ENCODE measurements at places on chromosomes 3 and 15.
A peak's percentile ranks its signal among the peaks of the same experiment; 100 is the strongest.

DNA sequence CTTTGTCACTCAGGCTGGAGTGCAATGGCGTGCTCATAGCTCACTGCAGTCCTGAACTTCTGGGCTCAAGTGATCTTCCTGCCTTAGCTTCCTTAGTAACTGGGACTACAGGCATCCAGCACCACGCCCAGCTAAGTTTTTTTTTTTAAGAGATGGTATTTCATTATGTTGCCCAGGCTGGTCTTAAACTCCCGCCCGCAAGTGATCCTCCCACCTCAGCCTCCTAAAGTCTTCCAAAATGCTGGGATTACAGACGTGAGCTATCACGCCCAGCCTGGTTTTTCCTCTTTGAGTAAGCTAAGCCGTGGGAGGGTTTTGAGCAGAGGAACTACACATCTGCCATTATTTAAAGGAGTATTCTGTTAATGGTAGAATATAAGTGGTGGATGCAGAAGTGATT, 7.4 kb upstream of the LRRFIP2 start:
- DNase-seq = no peak

DNA sequence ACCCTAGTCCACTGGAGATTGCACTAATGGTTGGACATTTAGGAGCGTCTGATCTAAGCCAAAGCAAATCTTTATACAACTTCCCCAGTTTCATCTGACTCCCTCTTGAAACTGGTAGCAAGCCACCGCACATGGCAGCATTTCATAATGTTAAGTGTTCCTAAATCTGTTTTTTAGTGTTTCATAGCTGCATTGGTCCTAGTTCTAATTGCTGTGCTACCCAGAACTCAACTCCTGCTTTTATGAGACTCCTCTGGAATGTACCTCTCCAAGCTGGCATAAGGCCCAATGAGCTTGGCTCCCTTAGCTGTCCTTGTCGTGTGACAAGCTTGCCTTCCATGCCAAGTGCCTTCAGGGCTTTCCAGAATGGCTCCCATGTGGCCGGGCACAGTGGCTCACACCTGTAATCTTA, 65.3 kb upstream of the FLNB start:
- no peak for DNase-seq

- no peak for DNase-seq
These were observed 42.1 kb downstream of the VGLL4 start for GRCh38 chr3:11601446-11602238.

DNA sequence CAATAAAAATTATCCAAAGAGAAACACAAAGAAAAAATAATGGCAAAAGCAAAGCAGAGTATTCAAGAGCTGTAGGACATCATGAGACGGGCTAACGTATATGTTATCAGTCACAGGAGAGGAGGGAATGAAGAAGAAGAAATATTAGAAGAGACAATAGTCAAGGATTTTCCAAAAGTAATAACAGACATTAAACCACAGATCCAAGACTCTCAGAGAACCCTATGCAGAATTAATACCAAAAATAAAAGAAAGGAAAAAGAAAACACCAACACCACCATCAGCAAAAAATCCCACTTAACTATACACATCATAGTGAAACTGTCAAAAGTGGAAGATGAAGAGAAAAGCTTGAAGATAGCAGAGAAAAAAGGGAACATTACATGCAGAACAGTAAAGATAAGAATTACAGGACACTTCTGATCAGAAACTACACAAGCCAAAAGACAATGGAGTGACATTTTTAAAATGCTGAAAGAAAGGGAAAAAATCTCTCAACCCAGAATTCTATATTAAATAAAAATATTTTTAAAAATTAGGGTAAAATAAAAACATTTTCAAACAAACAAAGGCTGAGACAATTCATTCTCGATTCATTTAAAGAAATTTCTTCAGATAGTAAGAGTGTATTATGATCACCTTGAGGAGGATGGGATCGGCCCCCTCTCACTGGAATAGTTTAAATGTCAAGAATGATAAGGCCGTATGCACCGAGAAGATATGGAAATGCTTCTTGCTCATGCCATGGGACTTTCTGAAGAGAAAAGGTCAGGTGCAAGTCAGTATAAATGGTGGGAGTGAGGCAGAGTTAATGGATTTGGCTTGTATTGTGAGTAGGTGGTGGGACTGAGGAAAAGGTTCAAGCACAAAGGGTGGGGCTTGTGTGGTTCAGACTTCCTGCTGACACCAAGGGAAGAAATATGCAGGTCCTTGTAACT, 28.5 kb downstream of the TM2D3 start:
- no peak for DNase-seq

GRCh38 chr3:171607452-171607851, 147.2 kb upstream of the TNIK start:
- DNase-seq = no peak

GRCh38 chr15:63442080-63442479, 60.4 kb upstream of the CA12 start:
- DNase-seq = no peak

GRCh38 chr3:137191133-137191923, 233.5 kb downstream of the IL20RB start:
- no peak for DNase-seq

GRCh38 chr3:140270329-140270728, 335.3 kb downstream of the CLSTN2 start:
- no peak for DNase-seq

GRCh38 chr15:31367730-31368344, 41.2 kb downstream of the KLF13 start:
- no peak for DNase-seq

GRCh38 chr3:111882194-111882593, 23.1 kb downstream of the PHLDB2 start:
- no peak for DNase-seq

- no peak for DNase-seq
These were observed 99.8 kb upstream of the C15orf61 start for GRCh38 chr15:67421105-67421504.

DNA sequence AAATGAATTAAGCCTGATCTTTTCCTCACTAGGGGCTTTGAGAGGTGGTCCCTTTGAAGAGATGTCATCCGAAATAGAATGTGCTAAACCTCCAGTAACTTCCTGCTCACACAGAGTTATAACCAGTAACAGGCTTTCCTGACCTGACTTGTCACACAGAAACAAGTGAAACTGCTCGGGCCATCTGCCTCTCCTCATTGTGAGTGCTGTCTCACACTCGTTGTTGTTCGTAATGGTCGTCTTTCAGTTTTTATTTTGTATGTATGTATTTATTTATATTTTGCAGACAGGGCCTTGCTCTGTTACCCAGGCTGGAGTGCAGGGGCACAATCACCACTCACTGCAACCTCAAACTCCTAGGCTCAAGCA, 24.0 kb downstream of the ACSBG1 start:
- no peak for DNase-seq

- no peak for DNase-seq
These were observed 235.0 kb downstream of the ADAMTS17 start for GRCh38 chr15:100106732-100107131.

DNA sequence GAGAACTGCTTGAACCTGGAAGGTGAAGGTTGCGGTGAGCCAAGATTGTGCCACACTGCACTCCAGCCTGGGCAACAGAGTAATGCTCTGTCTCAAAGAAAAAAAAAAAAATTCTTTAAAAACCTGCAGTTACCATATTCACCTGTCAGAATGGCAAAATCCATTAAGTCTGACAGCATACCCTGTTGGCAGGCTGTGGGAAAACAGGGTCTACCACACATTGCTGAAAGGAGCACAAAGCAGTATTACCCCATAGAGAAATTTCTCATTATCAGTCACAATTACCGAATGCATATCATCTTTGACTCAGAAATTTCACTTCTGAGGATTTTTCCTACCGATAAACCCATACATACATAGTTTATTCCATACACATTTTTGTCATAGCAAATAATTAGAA, 264.1 kb upstream of the SLCO3A1 start:
- DNase-seq = no peak

DNA sequence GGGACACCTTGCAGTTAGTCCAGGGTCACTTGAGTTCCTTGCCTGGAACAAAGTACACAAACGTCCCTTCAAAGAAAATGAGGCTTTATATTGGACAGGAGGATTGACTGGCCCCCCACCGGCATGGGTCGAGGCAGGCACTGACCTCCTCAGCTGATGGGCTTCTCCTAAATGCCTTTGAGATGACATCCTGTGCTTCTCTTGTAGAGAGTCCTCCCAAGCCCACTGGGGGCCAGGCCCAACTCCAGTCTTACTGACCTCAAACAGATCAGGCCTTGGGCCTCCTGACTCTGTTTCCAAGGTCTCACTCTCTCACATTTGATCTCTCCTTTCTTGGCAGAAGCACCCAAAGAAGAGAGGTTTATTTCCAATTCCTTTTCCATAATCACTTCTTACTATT, 516.1 kb downstream of the MCTP2 start:
- DNase-seq = no peak

DNA sequence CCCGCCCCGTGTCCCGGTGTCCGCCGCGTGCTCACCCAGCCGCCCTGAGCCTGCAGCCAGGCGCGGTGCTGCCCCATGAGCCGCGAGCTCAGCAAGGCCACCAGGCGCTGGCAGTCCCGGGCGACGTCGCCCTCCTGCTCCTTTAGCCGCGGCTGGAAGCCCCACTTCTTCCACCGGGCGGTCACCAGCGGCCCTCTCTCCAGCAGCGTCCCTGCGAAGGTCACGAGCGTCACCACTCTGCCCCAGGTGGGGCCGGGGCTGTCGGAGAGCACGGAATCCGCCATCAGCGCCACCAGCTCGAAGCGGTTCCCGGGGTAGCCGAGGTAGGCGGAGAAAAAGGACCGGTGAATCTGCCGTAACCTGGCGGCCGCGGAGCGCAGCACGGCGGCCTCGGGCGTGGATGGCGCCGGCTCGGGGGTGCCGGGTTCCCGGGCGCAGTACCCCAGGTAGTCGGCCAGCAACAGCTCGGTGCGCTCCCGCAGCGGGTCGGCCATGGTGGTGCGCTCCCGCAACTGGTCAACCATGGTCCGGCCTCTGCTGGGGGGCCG, 298 bp downstream of the BCL2L10 start:
- no peak for DNase-seq

GRCh38 chr3:187259171-187259570, 32.4 kb downstream of the MASP1 start:
- DNase-seq = no peak

DNA sequence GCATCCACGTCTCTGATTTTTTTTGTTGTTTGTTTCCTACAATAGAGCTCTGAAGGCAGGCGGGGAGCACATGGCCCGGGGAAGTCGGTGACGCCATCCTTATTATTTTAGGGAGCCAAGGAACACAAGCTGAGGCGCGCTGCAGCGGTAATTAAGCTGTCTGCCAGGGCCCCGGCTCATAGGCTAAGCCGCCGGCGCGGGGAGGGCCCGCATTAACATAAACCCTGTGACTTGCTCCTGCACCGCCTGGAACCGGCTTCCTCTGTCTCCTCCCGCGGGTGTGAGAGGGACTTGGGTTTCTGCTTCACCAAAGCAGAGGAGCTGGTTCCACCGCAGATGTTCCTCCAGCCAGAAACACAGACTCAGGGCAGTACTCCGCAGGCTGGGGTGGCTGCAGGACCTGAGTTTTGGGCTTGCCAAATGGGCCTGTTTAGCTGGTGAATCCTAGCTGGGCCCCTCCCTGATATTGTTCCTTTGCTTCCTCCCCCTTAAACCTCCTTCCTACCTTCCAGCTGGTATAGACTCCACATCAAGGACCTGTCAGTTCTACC, 25.3 kb downstream of the ANP32A start:
- peak; percentile 77 for DNase-seq

DNA sequence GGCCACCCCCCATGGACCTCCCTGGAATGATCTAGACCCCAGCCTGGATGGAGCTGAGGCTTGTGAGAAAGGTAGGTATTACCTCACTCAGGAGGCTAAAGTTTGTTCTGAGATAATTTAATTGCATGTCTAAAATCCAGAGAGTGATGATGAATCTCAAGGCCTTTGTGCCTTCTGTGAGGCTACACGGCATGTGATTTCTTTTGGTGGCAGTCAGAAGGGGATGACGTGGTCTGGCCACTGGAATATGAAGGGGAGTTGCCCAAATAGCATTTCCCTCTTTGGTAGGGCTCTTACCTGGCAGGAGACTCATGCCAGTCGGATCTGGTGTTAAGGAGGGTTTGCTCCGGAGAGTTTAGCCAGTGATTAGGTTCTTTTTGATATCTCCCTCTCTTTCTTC, 2.5 kb downstream of the BAHD1 start:
- DNase-seq = no peak

DNA sequence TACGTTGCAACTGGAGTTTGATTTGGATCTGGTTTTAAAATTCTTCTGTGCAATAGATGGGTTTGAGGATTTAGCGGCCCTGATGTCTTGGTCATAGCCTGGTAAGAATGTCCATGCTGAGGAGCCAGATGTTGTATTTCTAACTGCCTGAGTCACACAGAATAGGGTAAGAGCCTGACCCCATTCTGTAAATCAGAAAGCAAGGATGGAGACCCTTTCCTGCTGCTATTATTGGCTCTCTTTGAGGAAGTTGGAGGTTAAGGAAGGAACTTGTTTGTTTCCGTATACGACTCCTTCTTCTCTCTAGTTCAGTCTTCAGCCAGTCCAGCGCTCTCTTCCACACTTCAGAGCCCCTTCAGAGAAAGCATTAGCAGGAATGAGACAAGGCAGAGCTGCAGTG, 65.1 kb downstream of the HCN4 start:
- DNase-seq = no peak

DNA sequence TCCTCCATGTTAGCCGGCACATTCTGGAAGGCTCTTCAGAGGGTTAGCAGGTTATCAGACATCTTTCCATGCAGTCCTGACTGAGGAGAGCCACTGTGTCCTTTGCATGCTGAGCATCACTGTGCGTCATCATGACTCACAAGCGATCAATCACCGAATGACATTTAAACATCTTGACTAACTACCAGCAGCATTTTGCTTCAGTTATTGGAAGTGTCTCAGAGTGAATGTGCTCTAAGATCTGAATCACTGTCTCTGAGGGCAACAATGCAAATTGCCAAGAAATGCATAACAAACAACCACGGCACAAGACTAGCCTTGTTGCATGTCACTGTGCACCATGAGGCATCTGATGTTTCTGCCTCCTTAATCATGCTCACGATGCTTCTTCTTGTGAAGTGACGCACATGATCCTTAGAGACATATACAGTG, 18.3 kb upstream of the ATP8B4 start:
- no peak for DNase-seq

DNA sequence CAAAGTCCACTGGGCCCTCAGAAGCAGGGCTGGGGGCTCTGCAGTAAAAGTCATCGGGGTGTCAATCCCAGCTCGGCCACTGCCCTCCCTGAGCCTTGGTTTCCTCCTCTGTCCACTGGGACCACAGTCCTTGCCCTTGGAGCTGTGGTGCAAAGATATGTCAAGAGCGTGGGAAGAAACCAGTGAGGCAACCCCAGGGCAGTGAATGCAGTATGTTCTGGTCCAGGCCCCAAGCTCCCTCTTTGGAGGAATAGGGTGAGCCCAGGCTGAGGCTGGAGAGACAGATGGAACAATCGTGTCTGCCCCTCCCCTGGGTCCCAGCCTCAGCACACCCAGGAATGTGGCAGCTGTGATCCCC, 779 bp downstream of the GRIP2 start:
- no peak for DNase-seq

GRCh38 chr3:46092702-46093080, 65.4 kb upstream of the XCR1 start:
- DNase-seq = no peak

DNA sequence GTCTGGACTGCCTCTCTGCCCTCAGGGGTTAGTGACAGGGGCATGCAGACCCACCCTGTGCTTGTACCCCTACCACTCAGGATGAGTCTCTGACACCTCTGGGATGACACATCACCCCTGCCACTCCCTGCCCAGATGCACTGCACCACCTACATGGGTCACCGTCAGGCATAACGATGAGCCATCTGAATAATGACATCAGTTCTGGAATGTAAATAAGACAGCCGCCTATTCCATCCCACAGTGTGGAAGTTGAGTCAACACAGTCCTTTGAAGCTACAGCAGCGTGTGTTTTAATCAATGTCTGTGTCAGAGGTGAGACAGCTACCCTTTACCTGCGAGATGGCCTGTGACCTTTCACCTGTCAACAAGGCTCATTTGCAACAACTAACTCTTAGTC, 268.7 kb upstream of the ARRDC4 start:
- no peak for DNase-seq

Data from iPS DF 19.7 (cell line).